HuH-7.5 (cell line): ENCODE measurements at places on chromosomes 1 and 21.

DNA sequence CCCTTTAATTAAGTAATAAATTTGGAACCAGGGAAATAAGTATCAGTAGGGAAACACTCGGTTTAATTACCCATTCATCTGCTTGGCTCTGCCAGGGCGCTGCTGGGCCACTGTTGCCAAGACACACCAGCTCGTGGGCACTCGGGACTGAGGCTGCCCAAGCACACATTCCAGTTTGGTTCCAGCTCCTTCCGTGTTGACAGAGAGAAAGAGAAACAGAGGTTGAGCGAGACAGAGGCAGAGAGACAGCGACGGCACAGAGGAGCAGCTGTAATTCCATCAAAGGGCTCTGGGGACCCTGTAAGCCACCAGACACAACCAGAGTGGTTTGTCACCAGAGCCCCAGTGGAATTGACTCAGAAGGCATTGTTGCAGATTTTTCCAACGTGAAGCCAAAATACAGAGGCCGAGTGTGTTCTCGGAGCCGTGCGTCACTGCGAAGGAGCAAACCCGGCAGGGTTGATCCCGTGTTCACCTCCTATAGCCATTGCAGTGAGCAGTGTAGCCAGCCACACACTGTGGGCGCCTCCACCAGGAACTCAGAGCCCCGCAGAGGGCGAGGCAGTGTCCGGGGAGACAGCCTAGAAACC lies 33.5 kb downstream of the SYF2 start:
- no peak for DNase-seq

- DNase-seq: no peak
These were observed 122.5 kb upstream of the FOXD3 start for GRCh38 chr1:63199706-63200335.

DNA sequence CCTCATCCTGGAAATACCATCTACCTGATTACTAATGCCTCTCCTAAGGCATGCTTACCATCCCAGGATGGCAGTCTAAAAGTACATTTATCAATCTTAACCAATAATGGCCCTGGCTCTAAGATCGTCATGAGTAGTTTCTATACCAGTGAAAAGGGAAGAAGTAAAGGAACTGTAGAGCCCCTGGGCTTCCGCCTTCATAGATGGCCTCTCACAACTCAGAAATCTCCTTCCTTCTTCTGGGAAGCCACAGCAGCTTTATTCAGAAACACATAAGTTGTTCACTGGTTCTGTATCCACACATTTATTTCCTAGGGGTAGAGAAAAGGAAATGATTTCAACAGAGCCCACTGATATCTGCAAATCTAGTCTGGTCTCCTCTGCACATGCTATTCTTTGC lies 41.0 kb upstream of the CD5L start:
- no peak for DNase-seq

DNA sequence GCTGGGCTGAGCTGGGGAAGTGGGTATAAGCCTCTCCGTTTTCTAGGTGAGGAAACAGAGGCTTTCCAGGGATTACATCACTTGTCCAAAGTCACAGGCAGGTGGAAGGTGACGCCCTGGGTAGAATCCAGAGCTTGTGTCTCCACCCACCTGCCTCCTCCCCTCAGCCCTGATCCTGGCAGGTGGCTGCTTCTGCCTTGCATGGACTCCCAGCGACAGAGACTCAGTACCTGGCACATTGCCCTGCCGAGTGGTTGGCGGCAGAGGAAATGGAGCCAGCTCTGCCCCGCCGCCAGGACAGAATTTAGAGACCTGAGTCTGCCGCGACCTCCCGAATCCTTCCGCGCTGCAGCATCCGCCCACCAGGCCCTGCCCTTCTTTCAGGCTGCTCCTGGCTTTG lies 2.1 kb downstream of the PLA2G2E start:
- no peak for DNase-seq

DNA sequence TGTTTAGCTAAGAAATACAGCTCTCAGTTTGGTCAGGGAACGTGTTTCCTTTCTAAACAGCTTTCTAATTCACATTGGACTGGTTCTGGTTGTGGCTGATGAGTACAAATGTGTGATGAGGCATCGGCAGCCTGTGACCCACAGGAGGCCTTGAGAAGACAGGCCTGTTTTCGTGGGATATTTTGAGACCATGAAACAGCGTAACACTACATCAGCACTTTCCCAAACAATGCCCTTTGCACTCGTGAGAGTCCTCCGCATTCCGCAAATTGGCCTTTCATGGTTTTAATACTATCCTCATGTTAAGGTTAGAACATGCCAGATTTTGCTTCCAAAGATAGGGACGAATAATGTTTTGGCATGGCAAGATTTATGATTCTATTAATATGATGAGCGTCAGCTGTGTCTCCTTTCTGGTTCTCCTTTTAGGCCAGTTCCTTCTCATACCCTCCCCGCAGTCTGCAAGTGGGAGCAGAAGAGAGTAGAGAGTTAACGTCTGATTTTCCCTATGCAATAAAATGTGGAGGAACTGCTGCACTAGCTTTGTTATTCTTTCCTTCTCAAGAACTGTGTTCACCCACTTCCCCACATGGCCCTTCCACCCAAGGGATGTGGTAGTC lies 84.3 kb upstream of the L1TD1 start:
- DNase-seq: no peak
